NCI-H345 (cell line): ENCODE measurements at places on chromosomes 12 and 14.

DNA sequence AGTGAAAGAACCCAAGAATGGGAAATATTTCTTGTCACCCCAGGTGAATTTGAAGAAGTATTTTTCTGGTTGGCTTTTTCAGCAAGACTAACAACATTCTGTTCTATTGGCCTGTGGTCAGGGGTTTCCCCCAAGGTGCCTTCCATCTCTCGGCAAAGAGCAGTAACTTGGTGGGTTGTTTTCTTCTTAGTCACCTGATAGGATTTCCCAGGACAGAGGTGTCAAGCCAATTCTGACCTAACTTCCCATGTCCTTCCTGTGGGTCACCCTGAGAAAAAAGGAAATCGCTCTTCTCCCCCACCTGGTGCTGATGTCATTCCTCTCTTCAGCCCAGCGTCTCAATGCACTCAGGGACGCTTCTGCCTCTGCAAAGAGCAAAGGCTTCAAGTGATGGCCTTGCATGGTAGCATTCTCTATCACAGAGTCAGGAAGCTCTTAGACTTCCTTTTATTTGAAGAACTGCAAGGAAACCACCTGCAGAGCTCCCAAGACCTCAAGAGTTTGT lies 16.1 kb upstream of the IFNG start:
- no peak for DNase-seq

GRCh38 chr12:48128800-48129199 lies 9.6 kb downstream of the PFKM start:
- no peak for DNase-seq

DNA sequence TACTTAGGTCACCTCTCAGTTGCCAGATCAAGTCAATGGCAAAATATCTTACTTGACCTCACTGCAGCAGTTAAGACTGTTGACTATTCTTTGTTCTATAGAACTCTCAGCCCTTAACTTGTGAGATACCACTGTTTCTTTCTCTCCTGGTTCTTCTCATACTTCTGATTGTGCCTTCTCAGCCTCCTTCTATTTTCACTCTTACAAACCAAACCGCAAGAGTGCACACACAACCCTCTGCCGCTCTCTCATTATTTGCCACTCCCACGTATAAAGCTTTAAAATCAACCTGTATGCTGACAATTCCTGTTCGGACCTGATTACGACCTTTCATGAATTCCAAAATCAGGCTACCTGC lies 4.5 kb downstream of the E2F7 start:
- no peak for DNase-seq

- DNase-seq: no peak
These were observed 14.3 kb downstream of the MYL2 start for GRCh38 chr12:110906083-110906482.

GRCh38 chr12:40566271-40566670 lies 126.0 kb upstream of the CNTN1 start:
- DNase-seq: no peak

GRCh38 chr12:65962921-65963861 lies 138.9 kb downstream of the HMGA2 start:
- no peak for DNase-seq

GRCh38 chr12:104792570-104792969 lies 165.5 kb downstream of the SLC41A2 start:
- no peak for DNase-seq

GRCh38 chr12:39638178-39638577 lies 18.6 kb upstream of the ABCD2 start:
- no peak for DNase-seq

GRCh38 chr14:89420502-89420901 lies 3.5 kb upstream of the FOXN3 start:
- peak; percentile 91 for DNase-seq
